Ecto neural progenitor cell (in vitro differentiated cells): ENCODE measurements at places on chromosomes 5 and 9.

GRCh38 chr9:35856882-35857281, 13.3 kb downstream of the OR13J1 start:
- DNase-seq: no peak

GRCh38 chr9:16729651-16730050, 140.8 kb downstream of the BNC2 start:
- DNase-seq: no peak

- DNase-seq: no peak
These were observed 14.8 kb downstream of the SAXO1 start for GRCh38 chr9:19018201-19018600.

DNA sequence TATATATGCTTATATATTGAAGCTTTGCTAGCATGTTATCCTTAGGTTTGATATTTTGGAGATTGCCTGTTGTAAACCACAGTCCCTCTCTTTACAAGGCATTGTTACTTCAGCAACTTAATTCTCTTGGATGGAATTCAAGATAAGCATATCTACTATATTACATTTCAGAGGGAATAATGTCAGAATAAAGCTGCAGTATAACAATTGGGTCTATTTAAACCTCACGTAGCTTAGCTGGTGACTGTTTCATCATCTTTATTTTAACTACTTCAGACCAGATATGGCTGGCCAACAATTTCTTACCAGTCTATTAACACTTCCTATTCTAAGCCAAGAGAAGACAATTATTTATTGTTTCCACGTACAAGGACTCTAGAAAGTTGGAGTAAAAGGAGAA, 27.1 kb downstream of the ZCCHC10 start:
- no peak for DNase-seq

DNA sequence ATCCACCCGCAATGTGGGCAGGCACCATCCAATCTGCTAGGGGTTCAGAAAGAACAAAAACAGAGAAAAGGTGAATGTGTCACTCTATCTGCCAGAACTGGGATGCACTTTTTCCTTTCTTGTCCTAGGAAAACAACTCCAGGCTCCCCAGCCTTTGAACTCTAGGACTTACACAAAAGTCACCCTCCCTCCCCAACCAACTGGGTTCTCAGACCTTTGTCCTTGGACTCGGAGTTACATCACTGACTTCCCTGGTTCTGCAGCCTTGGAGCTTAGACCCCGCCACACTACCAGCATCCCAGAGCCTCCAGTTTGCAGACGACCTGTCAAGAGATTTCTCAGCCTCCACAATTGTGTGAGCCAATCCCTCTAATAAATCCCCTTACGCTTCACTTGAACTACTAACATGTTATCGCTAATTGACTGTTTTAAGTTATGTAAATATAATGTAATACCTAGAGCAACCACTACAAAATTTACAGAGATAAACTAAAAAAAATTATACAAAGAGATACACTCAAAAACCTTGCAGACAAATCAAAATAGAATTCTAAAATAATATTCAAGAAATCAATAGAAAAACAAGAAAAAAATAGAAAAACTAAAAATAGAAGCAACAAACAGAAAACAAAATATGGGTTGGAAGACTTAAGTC, 5.3 kb upstream of the UBLCP1 start:
- DNase-seq: no peak

- no peak for DNase-seq
These were observed 63.9 kb downstream of the CDC14B start for GRCh38 chr9:96555567-96556386.

DNA sequence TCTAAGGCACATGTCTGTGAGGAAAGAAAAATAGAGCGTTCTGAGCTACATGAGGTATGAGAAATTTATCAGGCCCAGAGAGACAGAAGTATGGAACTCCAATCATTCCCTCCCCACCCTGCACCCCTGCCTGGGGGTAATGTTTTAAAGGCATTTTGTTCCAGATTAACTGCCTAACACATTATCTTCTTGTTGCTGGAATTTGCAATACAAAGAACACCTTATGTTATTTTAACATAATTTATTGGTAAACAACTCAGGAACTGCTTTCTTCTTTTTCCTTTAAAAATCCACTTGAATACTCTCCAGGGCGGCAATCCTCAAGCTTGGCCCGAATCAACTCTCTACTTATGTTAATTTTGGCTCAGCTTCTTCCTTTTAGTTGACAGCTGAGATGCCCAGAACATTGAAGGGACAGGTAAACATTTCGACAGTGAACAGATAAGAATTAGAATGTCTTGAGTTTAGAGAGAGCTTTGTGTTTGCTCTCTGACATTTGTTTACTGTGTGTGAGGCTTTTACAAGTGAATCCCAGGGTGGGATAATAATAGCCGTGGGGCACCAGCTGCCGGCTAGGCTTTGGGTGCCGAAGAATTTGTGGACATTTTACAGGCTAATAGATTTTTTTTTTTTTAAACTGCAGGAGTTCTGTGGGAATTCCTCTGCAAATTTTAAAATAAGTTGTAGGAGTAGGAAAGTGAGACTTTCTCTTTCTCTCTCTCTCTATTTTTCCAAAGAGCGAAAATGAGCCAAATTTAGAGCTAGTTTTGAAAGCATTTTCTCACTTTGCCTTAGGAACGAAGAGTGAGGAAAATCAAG, 96.4 kb upstream of the TAF11L2 start:
- DNase-seq: peak; percentile 53

- no peak for DNase-seq
These were observed 56.7 kb downstream of the DAPK1 start for GRCh38 chr9:87554171-87554910.

- DNase-seq: no peak
These were observed 222.3 kb downstream of the ARL15 start for GRCh38 chr5:54088081-54088480.

DNA sequence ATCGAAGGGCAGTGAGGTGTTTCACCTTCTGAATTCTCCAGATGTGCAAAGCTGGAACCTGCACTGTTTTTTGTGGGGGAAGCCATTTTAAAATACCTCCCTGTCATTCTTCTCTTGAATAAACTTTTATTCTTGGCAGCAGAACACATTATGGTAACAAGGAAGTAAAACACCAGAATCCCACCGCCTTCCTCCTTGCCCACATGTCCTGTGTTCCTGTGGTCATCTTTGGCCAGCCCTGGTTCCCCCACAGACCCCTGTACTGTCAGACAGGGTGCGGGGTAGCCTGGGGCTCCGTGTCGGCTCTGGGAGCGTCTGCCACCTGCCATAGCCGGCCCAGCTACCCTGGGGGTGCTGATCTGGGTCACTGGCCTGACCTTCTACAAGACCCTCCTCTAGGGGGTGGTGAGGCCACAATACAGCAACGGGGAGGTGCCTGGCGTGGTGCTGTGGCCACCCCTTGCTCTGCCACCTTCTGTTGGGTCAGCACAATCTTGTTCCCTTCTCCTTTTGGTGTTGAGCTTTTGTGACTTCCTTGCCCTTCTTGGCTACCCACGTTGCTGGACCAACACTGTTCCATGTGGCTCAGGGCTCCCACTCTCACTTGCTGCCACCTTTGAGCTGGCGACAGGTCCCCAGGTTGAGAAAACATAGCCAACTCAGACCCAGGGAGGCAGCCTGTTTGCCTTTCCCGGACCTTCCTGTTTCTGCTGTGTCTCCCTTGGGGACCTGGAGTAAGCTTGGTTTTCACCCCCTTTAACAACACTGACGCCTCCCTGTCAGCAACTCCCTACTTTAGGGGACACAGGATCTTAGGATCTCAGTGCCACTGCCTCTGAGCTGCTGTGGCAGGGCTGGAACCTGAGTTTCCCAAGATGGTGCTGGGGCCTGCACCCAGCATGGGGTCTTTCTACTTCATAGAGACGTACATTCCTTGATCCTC, 4.8 kb downstream of the WNK2 start:
- peak; percentile 32 for DNase-seq

DNA sequence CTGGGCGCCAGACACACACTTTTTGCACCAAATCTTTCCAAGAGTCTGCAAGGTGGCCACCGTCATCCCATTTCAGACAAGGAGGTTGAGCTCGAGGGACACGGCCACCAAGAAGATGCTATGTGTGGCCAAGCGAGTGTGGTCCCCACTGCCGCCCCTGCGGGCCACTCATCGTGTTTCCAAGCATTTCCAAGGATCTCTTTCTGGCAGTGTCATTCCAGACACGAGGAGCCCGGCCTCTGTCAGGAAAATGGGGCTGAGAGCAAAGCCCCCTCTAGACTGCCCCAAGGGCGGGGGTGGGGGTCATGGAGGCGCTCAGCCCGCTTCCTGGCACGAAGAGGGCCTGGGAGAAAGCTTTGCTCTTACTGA, 10.6 kb downstream of the VAV2 start:
- no peak for DNase-seq

DNA sequence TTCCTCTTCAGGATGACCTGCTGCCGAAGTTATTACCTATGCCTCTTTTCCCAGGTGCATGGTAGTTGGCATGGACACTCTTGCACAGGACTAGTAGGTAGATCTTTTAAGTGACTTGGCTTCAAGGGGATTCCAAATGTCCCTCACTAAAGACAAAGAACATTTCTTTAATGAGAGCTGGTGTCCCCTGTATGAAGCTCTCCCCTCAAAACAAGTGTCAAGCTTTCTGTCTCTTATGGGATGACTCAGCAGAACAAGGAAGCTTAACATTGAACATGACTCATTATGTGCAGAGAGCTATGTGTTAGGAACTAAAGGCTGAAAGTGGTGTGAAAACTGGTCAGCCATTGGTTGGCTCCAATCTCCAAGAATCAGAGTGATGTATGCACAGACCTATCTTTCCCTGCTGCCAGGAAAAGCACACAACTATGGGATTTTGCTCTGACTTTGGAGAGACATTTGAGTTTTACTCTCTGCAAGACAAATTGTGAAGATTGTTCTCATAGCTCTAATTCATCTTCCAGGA, 120.5 kb downstream of the PRDM6 start:
- no peak for DNase-seq

DNA sequence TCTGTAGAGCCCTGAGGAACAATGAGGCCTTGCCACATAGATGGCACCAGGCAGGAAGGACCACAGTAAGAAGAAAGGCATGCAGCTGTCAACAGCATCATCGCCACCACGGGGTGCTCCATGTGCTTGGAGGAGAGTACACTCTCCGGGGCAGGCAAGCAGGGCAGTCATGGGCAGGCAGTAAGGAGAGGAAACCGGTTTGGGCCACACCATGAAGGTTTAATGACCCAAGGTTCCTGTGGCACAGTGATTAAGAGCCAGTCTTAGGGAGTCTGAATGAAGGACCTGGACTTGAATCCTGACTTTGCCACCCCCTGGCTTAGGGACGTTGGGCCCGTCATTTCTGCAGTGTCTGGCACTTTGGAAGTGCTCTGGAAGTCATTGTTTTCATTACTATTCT, 80.6 kb upstream of the ZBTB43 start:
- peak; percentile 50 for DNase-seq

DNA sequence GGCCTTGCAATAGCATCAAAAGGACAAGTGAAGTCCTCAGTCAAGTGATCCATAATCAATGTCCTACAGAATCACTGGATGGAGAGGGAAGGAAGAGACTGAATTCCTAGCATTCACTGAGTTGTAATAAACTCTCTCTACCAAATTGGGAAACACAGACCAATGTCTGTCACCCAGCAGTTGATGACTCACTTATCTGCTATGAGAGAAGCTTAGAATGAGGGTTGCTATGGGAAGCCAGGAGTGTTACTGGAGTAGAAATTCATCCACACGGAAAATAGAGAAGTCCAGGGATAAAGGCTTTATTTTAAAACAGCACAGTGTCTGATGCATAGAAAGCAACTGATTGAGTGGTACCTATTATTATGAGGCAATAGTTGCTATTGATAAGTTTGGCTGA, 407.4 kb downstream of the BRINP1 start:
- no peak for DNase-seq

- DNase-seq: no peak
These were observed 112.3 kb downstream of the SMARCA2 start for GRCh38 chr9:2127486-2127885.

- DNase-seq: no peak
These were observed 506.0 kb downstream of the HTR1A start for GRCh38 chr5:63456279-63456678.

DNA sequence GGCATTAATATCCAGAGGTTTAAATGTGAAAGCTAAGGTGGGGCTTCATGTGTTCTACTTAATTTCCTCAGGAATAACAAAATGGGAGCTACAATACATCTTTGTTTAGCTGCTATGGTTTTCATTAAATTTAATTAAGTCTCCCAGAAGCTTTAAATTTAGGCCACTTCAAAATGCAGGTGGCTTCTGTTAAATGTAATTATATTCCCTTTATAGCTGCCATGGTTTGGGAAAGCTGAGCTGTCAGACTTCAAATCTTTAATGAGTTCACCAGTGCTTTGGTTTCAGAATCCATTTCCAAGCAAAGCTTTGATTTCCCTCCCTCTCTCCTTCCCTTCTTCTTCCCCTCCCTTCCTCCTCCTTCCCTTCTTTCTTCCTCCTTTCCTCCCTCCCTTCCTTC, 58.4 kb upstream of the FAM170A start:
- no peak for DNase-seq

DNA sequence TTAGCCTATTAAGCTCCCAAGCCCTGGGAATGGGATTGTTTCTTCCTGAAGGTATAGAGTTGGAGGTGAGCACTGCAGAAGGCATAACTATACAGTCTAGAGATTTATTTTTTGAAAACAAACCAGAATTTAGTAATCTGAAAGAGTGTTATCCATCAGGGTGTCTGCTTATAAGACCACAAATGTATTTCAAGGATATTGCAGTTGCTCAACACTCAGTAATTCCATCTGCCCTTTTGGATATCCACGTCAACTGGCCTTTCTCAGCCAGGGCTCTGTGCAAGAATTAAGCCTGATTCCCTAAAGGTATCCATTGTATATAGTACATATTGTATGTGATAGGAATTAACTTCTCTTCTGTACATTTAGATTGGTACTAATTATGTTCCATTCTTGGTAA, 15.0 kb upstream of the IL31RA start:
- no peak for DNase-seq

GRCh38 chr5:39186722-39187539, 32.4 kb downstream of the FYB1 start:
- no peak for DNase-seq

DNA sequence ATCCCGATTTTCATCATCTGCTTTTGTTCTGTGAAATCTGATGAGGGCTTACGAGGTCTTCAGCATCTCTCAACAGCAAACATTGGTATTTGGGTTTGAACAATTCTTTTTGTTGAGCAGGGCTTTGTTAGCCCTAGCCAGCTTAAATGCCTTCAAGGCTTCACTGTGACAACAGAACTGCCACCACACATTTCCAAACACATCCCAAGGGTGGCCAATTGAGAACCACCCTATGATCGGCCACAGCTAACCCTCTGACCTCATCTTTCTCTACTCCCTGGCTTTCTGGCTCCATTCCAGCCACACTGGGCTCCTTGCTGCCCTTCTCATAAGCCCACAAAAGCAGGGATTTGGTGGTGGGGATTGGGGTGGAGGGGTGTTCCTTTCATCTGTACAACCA, 17.6 kb downstream of the MTX3 start:
- peak; percentile 52 for DNase-seq

GRCh38 chr5:135033901-135034235, at the start of gene PITX1:
Gene PITX1, minus strand, starts transcription at chr5:135034228. Its CDS starts 347 bp downstream, at chr5:135033881.
- DNase-seq: no peak

DNA sequence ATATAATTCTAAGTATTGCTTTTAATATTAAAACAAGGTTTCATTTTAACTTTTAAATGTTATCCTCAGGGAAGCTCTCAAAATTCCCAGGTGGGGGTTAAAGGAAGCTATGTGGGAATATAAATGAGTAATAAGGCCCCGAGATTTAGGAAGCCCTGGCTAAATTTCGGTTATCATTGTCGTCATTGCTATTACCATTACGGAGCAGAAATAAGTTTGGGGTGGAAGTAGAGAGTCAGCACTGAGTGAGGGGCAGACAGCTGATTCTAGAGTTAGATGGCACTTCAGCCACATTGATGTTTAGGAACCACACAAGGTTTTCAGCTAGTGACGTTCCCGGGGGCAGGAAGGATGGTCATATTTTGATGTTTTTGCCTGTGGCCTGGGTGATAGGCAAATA, 74.9 kb downstream of the NREP start:
- no peak for DNase-seq
